Activated naive CD4-positive, alpha-beta T cell treated with anti-CD3 and anti-CD28 coated beads, Interleukin-2, amount 50 U/mL, for 16 hours (primary cell): ENCODE measurements at places on chromosomes 2 and 18.

DNA sequence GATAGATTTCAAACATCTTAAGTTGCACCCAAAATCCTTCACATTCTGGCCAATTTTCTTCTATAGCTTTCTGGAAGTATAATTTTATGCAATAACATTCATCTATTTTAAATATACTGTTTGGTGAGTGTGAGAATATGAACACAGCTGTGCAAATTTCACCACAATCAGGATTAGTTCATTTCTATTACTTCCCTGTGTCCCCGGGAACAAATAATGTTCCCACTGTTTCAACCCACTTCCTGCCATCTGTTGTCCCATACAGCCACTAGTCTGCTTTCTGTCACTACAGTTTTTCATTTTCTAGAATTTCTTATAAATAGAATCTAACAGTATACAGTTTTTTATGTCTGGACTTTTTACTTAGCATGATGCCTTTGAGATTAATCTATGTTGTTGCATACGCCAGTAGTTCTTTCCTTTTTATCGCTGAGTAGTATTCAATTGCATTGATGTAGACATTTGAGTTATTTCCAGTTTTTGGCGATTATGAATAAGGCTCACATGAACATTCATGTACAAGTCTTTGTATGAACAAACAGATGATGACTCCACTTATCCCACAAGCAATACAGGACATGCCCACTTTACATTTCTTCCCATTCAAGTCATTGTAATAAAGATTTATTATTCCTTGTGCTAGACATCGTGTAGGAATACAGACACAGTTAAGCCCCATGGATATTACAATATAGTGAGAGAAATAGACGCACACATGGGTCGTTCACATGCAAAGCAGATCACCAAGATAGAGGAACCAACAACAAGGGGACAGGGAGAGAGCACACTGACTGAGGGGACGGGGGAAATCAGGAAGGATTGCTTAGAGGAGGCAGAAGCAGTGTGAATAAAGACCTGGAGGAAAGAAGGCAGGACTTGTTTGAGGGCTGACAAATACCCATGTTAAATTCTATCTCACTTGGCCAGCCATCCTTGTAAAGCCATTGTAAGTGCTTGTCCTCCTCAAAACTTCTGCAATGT is 72.9 kb upstream of the PAX8 start:
- no peak for DNase-seq

- no peak for DNase-seq
Observed at GRCh38 chr2:79935771-79936657, 368.5 kb downstream of the LRRTM1 start.

- DNase-seq = no peak
Observed at GRCh38 chr2:189860161-189860560, 75.9 kb downstream of the PMS1 start.

DNA sequence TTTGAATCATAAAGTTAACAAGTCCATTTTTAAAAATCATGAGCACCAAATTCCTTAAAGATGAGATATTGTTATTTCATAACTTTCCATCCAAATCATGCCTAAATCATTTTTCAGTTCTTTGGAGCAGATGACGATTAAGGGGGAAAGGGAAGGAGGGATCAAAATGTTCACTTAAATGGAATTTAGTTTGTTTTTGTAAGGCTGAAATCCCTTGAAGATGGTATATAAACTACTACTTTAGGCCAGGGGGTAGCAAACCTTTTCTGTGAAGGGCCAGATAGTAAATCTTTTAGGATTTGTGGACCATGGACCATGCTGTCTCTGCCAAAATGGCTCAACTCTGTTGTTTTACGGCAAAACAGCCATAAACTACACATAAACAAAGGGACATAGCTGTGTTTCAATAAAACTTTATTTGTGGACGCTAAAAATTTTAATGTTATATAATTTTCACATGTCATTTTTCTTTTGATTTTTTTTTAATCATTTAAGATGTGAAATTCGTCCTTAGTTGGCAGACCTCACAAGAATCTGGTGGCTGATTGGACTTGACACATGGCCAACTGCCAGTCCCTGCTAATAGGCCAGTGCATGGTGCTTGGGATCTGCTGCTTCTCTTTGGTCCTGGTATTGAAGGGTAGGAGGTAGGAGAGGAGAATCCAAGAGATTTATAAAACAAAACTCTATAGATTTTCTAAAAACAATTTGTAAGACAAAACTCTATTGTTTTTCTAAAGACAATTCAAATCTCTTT is 52.0 kb upstream of the RTN4 start:
- DNase-seq = no peak

GRCh38 chr2:224831530-224831929 is 115.4 kb upstream of the CCDC195 start:
- DNase-seq = no peak

- no peak for DNase-seq
Observed at GRCh38 chr18:54268751-54269150, 566 bp upstream of the POLI start.

DNA sequence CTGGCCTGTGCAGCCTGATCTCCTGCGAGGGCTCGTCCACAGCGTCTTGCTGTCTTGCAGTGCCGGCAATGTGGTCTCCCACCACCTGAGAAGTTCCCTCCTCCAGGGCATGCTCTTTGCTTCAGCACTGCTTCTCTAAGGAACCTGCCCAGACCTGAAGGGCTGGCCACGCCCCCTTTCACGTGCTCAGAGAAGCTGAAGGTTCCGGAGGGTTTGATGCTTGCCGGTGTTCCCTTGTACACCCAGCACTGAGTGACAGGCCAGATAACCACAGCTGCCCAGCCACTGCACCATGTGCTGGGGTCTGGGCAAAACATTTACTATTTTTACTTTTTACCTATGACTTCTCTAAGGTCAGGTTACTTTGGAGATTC is 1.7 kb upstream of the POLR2D start:
- DNase-seq = peak; percentile 71

GRCh38 chr2:64063924-64064331 is 44.7 kb upstream of the VPS54 start:
- no peak for DNase-seq

GRCh38 chr2:23859983-23860382 is 66.9 kb downstream of the ATAD2B start:
- DNase-seq = no peak

GRCh38 chr2:226142463-226142862 is 657.2 kb downstream of the IRS1 start:
- no peak for DNase-seq

GRCh38 chr2:72925328-72925943 is 8.1 kb downstream of the EMX1 start:
- DNase-seq = no peak
